Hair follicular keratinocyte (primary cell): ENCODE measurements at places on chromosomes 1 and 21. TPM values are rescaled to one million over a fixed set of nuclear protein-coding genes. Genes with fewer than 3 reads are reported as not detected.

The TSSK3 gene
- total RNA-seq, result not detected in 2 replicates

The ELF3 gene
- total RNA-seq, result 0.62 TPM in 1 of 2 replicates, not detected in the other

The DLGAP3 gene
- not detected in 2 replicates for total RNA-seq

The CDC42BPA gene
- total RNA-seq, result 11.0 and 14.8 TPM in 2 replicates

The DIO1 gene
- not detected in 2 replicates for total RNA-seq

The TMPRSS15 gene
- total RNA-seq, result not detected in 2 replicates

The OR14K1 gene
- total RNA-seq, result not detected in 2 replicates

The BEND5 gene
- total RNA-seq, result not detected in 2 replicates

The FGR gene
- 0.23 TPM in 1 of 2 replicates, not detected in the other for total RNA-seq

The MAEL gene
- total RNA-seq, result not detected in 2 replicates

The RAP1GAP gene
- 0.23 and 0.95 TPM in 2 replicates for total RNA-seq

The S100A4 gene
- total RNA-seq, result 5.7 and 25.3 TPM in 2 replicates
